ENCODE measurements at places on chromosomes 12 and 14.

DNA sequence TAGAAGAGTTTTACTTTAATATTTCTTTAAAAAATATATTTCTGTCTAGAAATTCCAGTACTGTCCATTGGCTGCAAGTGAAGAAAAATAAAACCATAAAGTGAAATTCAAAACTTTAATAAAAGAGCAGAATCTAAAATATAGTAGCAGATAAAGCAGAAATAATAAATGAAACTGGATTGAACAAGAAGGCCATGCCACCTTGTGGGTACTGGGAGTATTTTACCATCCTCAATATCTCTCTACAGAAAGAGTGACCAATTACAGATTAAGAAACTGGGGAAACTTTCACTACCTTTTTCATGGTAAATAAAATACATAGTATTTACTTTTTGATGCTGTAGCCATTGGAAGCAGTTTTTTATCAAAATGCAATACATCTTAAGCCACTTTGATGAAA lies 220.5 kb downstream of the BCAT1 start:
- no peak for DNase-seq

DNA sequence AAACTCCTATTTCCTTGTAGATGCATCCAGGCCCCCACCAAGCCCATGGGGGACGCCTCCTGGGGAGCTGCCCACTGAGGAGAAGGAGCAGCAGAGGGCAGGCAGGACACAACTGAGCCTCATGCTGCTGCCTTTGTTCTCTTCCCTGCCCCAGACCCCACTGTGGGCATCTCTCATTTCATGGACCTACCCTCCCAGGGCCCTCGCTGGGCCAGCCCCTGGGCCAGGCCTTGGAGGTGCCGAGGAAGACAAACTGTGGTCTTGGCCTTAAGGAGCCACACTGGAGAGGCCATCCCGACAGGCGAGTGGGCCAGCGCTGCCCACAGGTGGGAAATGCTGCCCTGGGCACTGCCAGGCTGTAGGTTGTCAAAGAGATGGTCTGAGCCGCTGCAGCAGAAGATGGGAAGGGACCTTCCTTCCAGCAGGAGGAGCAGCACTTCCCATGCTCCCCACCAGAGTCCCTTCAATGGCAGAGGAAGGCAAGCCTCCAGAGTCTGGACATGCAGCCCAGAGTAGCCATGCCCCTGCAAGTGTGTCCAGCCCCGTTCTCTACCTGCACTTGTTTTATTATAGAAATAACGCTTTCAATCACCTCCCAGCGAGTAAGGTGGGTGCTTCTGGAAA lies 147.4 kb downstream of the BCL11B start:
- DNase-seq = no peak

DNA sequence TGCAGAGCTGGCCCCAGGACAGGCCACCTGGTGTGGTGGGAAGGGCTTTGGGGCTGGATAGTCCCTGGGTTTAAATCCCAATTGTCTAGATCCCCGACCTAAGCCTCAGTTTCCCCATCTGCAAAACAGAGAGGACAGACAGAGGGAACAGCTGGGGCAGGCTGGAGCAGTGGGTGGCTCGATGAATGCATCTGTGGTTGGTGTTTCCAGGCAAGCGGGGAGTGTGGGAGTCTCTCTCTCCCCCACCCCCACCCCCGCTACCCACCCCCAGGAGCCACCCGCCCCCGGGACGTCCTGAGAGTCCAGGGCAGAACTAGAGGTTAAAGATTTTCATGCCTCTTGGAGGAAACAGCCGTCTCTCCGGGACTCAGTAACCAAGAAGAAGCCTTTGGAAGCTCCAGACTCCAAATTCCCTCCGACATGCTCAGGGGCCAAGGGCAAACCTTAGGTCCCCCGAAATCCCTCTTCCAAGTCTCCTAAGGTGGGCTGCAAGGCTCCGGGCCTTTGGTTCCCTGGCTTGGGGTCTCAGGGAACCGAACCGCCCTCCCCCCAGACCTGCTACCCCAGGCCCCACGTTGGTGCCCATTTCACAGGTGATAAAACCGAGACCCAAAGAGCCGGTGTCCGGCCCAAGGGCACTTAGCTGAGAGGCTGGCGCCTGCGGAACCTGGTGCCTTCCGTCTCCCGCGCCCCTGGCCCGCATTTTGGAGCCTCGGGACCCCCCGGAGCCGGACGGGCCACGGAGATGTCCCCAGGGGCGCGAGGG lies 474 bp downstream of the TRPV4 start:
- DNase-seq = no peak

DNA sequence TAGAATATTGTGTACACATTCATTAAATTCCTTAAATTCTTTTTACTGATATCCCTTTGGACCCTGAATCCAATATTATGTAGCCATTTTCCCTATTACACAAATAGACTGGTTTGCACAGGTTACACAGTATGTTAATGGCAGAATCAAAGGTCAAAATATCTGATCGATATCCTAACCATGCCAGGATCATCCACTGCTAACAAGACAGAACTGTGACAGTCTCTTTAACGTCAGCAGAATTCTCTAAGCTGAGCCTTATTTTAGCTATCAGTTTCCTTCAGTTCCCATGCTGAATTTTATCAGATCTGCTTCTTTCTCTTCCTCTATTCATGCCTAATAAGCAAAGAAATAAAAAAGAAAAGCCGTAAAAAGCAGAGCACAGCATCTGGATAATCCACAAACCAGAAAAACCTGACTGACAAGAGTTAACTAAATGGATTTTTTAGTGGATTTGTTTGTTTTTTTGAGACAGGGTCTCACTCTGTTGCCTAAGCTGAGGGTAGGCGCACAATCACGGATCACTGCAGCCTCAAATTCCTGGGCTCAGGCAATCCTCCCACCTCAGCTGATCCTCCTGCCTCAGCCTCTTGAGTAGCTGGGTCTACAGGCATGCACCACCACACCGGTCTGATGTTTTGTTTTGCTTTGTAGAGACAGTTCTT lies 130.4 kb downstream of the PAWR start:
- DNase-seq = no peak

DNA sequence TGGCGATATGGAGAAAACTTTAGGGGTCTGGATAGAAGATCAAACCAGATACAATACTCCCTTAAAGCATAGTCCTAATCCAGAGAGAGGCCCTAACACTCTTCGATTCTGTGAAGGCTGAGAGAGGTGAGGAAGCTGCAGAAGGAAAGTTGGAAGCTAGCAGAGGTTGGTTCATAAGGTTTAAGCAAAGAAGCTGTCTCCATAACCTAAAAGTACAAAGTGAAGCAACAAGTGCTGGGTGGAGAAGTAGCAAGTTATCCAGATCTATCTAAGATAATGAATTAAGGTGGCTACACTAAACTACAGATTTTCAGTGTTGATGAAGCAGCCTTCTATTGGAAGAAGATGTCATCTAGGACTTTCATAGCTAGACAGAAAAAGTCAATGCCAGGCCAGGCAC lies 24.6 kb upstream of the MTERF2 start:
- DNase-seq = no peak

- no peak for DNase-seq
Measured at GRCh38 chr12:49882851-49883464, 20.7 kb downstream of the FAIM2 start.

- DNase-seq = no peak
Measured at GRCh38 chr12:80232837-80233236, 133.5 kb downstream of the OTOGL start.

- no peak for DNase-seq
Measured at GRCh38 chr12:69096669-69097335, 142.6 kb upstream of the CPSF6 start.

DNA sequence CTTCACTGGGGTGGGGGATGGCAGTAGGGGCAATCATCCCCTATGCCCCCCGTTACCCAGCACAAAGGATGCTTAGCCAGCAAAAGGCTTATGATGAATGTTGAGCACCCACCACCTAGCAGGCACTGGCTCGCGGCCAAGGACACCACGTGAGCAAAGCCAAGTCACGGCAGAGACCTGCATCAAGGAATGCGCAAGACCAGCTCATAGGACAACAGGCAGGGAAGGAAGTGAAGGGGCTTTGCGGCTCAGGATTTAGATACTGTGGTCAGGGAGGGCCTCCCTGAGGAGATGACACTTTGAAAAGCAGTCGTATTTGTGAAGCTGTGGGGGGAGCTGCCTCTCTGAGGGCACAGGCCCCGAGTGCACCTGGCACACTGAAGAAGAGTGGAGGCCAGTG lies 32.8 kb downstream of the SH2B3 start:
- DNase-seq = peak; percentile 67

DNA sequence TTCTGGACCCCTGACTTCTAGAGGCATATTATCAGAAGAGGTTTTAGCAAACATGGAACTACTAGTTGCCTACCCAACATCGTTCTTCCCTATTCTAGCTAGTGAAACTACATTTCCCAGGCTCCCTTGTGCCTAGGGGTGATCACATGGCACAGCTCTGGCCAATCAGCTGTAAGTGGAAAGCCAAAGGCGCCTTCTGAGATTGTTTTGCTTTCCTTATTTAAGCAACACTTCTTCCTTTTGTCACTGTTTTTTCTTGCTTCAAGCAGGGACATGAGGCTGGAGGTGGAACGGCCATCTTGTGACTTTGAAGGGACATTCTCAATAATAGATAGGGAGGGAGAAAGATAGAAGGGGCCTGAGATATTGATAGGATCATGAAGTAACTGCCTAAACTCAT lies 136.7 kb downstream of the ZNF664 start:
- peak; percentile 9 for DNase-seq

Data from CD4-positive, alpha-beta T cell treated with Interleukin-1 beta for 1 hour (primary cell).